Urinary bladder (tissue), 4 donors: ENCODE measurements at places on chromosomes 1 and 21. TPM values are rescaled to one million over a fixed set of nuclear protein-coding genes. Genes with fewer than 3 reads are reported as not detected.

DNA sequence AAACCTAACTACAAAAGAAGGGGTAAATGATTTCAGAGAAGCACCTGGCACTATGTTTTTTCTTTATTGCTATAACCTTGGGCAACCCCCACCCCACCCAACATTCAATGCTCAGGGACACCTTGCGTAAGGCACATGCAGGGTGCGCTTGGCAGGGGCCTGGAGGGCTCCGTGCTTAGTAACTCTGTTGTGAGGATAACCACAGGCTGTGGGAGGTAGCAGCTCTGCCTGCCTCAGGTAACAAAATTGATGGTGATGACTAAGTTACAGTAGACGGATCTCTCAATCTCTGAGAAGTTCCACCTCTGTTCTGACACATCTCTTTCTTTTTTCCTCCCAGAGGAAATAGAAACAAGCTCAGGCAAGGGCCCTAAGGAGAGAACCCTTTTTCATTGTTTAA is 8.7 kb upstream of the CCN1 start:
- DNase-seq, result no peak

The LDLRAD2 gene
- 7.1 TPM for polyA plus RNA-seq

DNA sequence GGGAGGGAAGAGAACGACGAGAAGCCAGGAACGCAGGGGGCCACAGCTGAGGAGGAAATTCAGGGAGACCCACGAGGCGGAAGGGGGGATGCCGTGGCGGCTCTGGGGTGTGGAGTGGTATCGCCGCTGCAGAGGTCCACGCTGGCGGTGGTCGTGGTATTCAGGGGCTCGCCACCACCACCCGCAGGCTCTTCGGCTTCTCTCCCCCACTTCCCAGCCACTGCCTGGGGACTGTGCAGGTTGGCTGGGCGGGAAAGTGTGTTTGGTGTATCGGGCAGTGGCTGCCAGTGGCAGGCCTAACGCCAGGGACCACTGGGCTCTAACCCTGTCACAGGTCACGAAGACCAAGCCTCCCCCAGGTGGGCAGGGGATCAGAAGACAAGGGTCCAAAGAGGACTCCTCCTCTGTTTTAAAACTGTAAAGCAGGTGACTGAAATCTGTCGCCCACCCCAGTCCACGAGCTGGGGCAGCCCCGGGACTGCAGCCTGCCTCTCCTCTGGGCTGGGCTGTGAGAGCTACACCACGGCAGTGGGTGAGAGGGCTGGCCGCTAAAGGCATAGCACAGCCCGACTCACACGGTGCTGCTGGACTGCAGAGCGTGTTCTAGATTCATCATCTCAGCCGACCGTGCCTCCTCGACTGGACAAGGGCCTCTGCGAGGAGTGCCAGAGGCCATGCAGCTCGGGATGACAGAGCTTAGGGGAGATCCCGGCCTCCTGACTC is 30.9 kb downstream of the SLC66A1 start:
- DNase-seq, result no peak

- no peak for DNase-seq
Observed at GRCh38 chr1:43256675-43257570, 12.9 kb upstream of the TMEM125 start.
